Hepatocyte (in vitro differentiated cells): ENCODE measurements at places on chromosomes 2 and 18. TPM values are rescaled to one million over a fixed set of nuclear protein-coding genes. Genes with fewer than 3 reads are reported as not detected.

GRCh38 chr2:114238910-114239559 is 203.4 kb upstream of the DPP10 start:
- no peak for DNase-seq

Gene CEBPZ
- total RNA-seq, result 40.3 and 49.7 TPM in 2 replicates

DNA sequence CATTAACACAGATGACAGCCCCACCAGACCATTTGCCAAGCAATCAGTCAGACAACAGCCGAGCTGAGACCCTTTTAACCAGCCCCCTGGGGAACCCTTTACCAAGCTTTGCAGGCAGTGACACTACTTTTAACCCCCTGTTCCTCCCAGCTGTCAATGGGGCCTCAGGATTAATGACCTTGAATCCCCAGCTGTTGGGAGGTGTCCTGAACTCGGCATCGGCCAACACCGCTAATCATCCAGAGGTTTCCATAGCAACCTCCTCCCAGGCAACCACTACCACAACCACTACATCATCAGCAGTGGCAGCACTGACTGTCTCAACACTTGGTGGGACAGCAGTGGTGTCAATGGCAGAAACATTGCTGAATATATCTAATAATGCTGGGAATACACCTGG is 160.9 kb upstream of the EPC2 start:
- no peak for DNase-seq

DNA sequence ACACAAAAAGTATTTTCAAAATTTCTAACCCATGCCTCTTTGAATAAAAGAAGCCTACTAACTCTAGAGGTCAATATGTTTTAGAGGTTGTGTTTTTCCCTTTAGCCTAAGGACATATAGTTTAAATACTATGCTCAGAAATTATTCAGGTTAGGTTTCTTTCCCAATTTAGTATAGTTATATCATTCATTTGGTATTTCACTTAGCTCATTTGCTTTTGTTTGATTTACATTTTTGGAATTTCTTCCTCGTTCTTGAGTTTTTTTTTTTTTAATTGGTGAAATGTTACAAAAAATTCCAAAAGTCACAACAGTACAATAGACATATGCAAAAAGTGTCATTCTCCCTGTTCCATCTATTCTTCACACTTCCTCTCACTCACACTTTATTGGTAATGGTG is 371.3 kb upstream of the TNP1 start:
- no peak for DNase-seq

Gene C2orf78
- not detected in 2 replicates for total RNA-seq

- DNase-seq, result no peak
Measured at GRCh38 chr2:168234407-168235085, 12.8 kb downstream of the STK39 start.

Gene IL1R2
- 1.3 and 10.5 TPM in 2 replicates for total RNA-seq

DNA sequence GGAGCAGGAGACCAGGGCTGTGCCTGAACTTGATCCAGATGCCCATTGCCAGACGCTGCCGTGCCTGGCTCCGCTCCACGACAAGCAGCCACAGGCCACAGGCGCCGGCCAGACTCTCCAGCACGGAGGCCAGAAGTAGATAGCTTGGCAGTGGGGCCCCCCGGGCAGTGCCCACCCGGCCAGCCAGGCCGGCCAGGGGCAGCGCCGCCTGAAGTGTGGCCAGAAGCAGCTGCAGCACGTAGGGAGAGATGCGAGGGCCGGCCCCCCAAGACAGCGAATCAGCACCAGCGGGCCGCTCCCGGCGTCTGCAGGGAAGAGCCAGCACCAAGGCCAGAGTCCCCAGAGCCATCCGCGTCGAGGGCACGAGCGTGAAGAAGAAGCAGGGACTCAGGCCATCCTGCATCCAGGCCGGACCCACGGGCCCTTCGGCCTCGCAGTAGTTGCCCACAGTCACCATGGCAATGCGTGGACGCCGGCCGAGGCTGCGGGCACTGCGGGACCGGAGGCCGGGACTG is 484 bp downstream of the ABCB6 start:
- peak; percentile 87 for DNase-seq

GRCh38 chr2:69143748-69144360 is 130.9 kb downstream of the ANTXR1 start:
- no peak for DNase-seq

- DNase-seq, result no peak
Measured at GRCh38 chr2:168939061-168939460, 38.0 kb downstream of the G6PC2 start.

DNA sequence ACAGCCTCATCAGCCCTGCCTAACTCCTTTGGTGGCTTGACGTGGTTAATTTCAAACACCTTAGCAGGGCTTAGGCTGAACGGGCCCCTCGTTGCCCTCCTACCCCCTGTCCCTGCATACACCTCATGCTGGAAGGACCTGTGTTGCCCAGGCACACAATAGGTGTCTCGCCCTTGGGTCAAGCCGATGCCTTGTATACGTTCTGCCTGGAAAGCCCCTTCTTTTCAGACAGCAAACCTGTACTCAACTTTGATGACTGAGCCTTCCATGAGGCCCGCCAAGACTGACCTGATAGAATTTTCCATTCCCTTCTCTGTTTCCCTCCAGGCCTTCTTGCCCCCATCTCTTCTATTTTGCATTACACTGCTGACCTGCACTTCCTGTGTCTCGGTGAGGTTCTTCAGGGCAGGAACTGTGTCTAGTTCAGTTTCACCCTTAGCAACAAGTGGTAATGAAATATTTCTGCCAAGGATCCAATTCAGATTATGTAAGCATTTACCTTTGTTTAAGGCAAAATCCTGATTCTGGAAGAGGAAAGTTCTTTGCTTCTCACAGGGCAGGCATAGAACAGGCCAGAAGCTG is 7.9 kb downstream of the GREB1 start:
- DNase-seq, result no peak

GRCh38 chr2:210442878-210443277 is 33.7 kb downstream of the LANCL1 start:
- no peak for DNase-seq

DNA sequence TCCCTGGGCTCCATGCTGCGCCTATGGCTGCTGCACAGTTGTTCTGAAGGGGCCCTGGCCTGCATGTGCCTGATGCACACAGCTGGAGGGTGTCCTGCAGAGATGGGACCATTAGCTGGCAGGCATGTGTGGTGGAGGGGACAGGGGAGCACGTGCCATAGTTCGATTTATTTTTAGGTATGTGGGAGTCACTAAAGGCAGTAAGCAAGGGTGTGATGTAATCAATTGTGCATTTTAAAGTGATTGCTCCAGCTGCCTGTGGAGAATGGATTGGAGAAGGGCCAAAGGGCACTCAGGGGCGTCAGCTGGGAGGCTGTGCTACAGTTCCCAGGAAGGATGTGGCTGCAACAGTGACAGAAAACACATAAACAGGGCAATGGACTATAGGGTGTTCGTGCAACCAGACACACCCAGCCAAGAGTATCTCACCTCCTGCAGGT is 205.1 kb downstream of the ARL4C start:
- DNase-seq, result peak; percentile 52

- DNase-seq, result no peak
Measured at GRCh38 chr2:186755066-186755465, 61.2 kb downstream of the FAM171B start.

- no peak for DNase-seq
Measured at GRCh38 chr2:151916632-151917031, 88.4 kb upstream of the ARL5A start.
